ENCODE measurements at places on chromosomes 6 and 20.

DNA sequence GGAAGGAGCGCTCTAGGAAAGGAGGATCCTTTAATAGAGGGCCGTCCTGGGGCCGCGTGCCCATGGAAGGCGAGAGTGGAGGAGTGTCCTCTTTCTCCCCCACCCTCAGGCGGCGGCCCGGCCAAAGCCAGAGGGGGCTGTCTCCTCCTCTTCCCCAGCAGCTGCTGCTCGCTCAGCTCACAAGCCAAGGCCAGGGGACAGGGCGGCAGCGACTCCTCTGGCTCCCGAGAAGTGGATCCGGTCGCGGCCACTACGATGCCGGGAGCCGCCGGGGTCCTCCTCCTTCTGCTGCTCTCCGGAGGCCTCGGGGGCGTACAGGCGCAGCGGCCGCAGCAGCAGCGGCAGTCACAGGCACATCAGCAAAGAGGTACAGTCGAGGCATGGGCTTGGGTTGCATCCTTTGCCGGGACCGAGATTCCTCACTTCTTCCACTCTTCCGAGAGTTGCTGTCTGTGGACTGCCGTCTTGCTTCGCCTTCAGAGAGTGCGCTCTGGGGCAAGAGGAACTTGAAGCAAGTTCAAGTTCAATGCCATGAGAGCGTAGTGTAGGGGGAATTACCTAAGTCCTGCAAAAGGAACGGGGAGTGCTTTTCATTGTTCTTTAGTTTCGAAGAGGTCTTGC, at the start of gene LAMA2:
Gene LAMA2 (plus strand): TSS at position 148 of the 621 bp plus-strand sequence. CDS start 108 bp downstream, at position 256.
- no peak for DNase-seq

GRCh38 chr6:15505463-15505918, 157.3 kb downstream of the DTNBP1 start:
- DNase-seq = no peak

DNA sequence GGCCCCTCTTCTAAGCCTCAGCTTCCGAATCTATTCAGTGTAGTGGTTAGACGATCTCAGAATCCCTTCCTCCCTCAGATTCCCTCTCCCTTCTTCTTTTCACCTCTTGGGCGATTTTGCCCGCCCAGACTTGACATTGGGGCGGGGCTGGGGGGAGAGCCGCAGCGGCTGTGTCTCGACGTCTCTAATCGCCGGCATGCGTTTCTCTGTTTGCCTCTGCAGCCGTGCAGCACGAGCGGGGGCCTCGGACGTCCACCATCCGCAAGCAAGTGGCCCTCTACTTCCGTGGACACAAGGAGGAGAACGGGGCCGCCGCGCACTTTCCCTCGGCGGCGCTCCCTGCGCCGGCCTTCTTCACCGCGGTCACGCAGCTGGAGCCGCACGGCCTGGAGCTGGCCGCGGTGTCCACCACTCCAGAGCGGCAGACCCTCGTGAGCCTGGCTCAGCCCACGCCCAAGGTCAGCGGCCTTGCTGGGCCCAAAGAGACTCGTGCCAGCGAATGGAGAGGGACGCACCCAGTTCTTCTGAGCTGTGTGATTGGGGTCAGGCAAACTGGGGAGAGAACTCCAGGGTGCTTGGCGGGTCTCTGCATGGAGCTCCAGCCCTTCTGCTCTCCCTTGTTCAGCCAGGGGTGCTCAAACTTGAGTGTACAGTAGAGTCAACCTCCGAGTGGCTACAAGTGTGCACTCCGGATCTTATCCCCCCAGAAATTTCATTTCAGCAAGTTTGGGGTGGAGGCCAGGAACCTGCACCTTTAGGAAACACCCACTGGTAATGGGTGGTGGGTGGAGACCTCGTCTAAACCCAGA, 10.7 kb downstream of the NR2E1 start:
- no peak for DNase-seq

DNA sequence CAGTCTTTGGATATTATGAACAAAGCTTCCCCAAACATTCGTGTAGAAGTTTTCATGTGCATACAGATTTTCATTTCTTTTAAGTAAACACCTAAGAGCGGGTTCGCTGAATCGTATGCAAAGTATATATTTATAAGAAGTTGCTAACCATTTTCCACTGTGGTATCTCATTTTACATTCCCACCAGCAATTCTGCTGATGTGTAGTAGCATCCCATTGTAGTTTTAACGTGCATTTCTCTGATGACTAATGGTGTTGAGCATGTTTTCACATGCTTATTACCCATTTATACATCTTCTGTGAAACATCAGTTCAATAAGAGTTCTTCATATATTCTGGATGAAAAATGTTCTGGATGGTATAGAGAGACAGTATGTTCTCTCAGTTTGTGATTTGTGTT, 97.4 kb downstream of the IYD start:
- DNase-seq = no peak

DNA sequence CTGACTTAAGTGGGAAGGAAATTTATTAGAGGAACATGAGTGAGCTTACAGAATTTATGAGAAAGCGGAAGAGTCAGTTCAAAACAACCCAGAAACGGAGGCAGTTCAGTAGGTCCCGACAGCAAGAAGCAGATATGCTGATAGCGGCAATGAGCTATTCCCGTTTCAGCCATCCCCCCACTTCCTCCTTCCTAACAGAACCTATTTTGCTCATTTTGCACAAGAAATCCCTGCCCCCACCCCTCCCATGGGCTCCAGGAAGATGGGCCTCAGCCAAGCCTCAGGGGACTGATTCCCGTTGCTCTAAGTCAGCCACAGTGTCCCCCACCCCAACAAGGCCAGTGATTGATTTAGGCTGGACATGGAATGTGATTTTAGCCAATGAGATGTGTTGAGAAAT, 157.5 kb downstream of the CEBPB start:
- DNase-seq = no peak

- no peak for DNase-seq
These were observed 22.8 kb upstream of the SLC23A2 start for GRCh38 chr20:5024103-5024502.

GRCh38 chr20:10478205-10478604, 43.1 kb downstream of the SLX4IP start:
- DNase-seq = no peak

GRCh38 chr6:157600807-157601206, 219.8 kb downstream of the ZDHHC14 start:
- DNase-seq = no peak
